ENCODE measurements at places on chromosomes 12 and 14.

- DNase-seq, result no peak
Observed at GRCh38 chr12:39375206-39375808, 67.6 kb downstream of the KIF21A start.

DNA sequence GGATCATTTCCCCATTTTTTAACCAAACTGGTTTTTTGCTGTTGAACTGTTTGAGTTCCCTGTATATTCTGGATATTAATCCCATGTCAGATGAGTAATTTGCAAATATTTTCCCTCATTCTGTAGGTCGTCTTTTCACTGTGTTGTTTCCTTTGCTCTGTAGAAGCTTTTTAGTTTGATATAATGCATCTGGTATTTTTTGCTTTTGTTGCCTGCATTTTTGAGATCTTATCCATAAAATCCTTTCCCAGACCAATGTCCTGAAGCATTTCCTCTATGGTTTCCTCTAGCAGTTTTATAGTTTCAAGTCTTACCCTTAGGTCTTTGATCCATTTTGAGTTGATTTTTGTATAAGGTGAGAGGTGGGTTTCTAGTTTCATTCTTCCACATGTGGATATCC, 71.3 kb downstream of the LRP6 start:
- no peak for DNase-seq

DNA sequence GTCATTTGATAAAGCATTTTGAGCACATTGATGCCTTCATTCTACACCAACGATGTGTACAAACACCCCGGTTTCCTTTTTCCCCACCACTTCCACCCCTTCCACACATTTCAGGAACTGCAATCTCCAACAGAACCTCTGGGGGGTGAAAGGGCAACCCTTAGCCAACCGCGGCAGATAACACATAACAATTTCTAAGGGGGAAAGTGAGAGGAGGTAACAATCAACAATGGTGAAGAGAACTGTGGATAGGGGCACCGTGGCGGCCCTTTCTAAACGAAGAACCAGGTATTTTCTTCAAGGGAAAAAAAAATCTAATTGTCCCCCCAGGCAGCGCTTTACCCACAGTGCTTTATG, 1.1 kb downstream of the KITLG start:
- DNase-seq, result no peak

DNA sequence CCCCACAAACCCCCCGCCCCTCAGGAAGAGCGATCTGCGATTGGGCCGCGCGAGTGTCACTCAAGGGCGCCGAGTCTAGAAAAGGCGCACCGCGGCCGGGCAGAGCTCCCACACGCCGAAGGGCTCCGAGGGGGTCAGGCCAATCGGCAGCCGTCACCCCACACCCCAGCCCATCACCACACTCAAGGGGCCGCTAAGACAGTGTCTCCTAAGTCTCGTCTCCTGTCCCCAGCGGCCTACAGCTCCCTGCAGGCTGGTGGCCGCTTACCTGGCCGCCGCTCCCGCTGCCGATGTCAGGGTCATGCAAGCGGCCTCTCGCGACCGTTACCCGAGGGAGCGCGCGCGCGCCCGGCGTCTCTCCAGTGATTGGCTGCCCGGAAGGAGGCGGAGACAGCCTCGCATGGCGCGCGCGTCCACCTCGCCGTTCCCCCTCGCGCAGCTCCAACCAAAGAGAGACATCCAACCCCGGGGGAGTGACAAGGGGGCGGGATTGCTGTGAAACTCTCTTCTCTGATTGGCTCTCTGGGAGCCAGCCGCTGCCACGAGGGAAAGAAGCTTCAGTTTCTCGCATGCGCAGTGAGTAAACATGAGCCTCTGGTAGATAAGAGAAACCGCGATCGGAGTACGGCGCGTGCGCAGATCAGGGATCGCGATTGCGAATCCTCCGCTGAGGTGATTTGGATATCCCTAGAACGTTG, at the start of the genes MPHOSPH9 and MTRFR:
TSS of gene MPHOSPH9 (minus strand) at position 335 of the 698 bp plus-strand sequence. CDS start 2,777 bp downstream, outside the sequence.
TSS of gene MTRFR (plus strand) at position 630 of the 698 bp plus-strand sequence. CDS start 20,239 bp downstream, outside the sequence.
- peak; percentile 89 for DNase-seq

- no peak for DNase-seq
Observed at GRCh38 chr12:47396902-47397663, 308.7 kb downstream of the RPAP3 start.

GRCh38 chr12:52870361-52871290, 21.8 kb upstream of the KRT78 start:
- peak; percentile 67 for DNase-seq

DNA sequence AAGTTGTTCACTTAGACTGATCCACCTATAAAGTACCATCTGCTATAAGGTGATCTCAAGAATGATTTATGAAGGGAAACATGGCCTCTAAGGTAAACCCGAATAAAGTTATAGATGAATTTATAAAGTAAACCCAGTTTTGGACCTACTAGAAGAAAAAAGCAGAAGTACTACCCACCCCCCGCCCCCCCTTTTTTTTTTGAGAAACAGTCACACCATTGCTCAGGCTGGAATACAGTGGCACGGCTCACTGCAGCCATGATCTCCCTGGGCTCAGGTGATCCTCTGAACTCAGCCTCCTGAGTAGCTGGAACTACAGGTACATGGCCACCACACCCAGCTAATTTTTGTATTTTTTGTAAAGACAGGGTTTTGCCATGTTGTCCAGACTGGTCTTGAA, 3.9 kb downstream of the ENTPD5 start:
- DNase-seq, result no peak

GRCh38 chr12:105455261-105455660, 124.8 kb downstream of the C12orf75 start:
- no peak for DNase-seq

DNA sequence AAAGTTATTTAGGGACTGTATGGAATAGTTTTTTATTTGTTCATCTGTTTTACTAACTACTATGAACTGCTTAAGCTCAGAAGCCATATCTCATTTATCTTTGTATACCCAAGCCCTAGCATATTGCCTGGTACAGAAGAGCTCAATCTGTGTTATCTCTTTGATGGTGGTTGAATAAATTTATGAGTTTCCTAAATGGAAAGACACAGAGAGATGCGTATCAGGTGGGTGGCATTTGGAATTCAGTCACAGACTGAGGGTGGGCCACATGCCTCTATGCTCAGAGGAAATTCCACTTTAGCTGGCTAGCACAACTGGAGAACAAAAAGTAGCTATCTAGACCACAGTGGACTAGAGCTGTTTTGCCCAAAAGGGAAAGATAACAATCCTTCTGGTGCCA, 145.5 kb downstream of the SLC6A15 start:
- no peak for DNase-seq

- no peak for DNase-seq
Observed at GRCh38 chr14:102779574-102780315, 2.5 kb downstream of the TRAF3 start.

GRCh38 chr14:94380225-94381148, 7.9 kb downstream of the SERPINA1 start:
- DNase-seq, result no peak

GRCh38 chr12:76080729-76081415, 3.6 kb downstream of the NAP1L1 start:
- no peak for DNase-seq

DNA sequence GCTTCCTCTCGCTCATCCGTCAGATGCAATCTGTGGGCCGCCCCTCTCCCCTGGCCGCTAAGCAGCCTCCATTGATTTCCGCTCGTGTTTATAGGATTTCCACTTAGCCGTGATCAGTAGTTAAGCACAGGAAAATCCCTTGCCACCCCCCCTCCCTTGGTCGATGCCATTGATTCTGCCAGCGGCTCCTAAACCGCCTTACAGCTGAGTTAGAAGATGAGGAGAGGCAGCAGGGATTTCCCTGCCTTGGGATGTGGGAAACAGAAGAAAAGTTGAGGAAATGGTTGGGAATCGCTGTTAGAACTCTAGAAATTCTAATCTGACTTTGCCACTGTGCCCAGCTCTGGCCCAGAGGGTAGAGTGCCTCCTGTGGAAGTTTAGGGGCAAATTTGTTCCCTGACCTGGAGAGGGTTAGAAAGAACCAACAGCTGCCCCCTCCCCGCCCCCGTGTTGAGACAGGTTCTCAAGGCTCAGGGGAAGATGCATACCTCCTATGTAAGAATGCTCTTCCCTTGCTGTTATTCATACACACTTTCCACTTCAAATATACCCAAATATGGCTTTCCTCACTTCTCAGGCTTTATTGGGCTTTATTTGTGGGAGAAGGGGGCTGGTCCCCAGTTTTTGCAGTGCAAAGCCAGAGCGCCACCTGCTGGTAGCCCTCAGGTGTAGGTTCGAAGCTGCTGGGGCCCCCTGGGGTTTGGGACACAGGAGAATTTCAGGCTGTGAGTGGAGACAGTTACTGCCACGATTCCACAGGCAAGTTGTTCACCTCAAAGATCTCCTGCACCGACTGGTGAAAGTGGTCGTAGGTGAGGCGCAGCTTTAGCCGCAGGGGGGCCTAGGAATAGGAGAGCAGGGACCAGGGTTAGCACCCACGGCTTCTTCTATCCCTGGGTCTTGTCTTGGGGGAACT, 3.2 kb downstream of the THTPA start:
- peak; percentile 50 for DNase-seq

GRCh38 chr14:72736786-72737559, 156.9 kb downstream of the DPF3 start:
- DNase-seq, result no peak

DNA sequence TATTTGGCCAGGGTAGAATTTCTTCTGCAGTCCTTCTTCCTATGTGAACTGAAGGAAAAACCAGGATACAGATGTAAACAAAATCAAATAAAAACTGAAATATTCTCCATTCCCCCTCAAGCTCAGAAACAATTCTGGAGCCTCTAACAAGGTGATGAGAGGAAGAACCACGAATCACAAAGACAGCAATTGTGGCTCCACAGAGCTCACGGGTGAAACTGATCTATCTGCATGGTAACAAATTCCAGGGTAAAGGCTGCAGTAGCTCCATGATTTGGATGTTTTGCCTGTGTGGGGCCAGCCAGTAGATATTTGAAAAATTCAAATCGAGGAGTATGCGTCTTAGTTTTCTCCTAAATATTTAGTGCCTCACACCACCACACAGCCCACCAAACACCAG, 10.6 kb downstream of the GRIN2B start:
- no peak for DNase-seq

DNA sequence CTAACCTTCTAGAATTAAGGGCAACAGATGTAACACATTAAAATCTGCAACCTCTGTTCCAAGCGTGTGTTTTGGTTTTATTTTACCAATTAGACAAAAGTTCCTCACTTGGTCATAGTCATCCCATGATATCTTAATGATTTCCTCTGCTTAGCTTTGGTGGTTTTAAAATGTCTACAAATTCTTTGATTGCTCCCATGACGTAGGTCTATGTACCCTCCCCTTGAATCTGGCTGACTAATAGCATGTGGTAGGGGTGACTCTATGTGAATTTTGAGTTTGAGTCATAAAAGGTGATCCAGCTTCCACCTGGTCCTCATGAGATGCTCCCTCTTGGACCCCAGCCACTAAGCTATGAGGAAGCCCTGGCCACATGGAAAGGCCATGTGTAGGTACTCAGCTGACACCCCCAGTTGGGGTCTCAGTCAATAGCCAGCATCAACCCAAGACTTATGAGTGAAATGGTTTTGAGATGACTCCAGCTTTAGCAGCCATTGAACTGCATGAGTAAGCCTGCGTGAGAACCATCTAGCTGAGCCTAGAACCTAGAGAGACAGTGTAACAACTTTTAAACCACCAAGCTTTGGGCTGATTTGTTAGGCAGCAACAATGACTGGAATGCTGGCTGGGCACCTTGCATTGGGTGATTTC, 247.1 kb downstream of the MSRB3 start:
- no peak for DNase-seq

DNA sequence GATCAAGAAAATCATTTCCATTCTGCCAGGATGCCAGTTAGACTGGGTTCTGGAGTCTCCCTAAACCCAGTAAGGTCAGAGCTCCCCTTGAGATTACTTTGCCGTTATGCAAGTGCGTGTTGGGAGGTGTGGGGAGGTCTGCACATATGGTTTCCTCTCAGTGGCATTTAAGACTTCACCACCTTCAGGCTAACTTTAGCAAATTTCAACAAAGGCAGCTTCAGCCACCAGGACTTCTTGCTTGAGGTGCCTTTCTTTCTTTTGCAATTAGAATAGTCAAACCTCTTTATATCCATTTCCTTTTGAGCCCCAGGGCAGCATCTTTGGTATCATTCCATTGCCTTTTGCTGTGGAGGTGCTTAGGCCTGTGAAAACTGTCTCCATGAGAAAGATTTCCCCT, 117.2 kb upstream of the CCND2 start:
- DNase-seq, result no peak

GRCh38 chr14:90654831-90655276, 161.4 kb downstream of the TTC7B start:
- no peak for DNase-seq

GRCh38 chr12:30725739-30726138, 29.0 kb downstream of the CAPRIN2 start:
- no peak for DNase-seq

- DNase-seq, result no peak
Observed at GRCh38 chr12:80053051-80053790, 46.1 kb upstream of the OTOGL start.

DNA sequence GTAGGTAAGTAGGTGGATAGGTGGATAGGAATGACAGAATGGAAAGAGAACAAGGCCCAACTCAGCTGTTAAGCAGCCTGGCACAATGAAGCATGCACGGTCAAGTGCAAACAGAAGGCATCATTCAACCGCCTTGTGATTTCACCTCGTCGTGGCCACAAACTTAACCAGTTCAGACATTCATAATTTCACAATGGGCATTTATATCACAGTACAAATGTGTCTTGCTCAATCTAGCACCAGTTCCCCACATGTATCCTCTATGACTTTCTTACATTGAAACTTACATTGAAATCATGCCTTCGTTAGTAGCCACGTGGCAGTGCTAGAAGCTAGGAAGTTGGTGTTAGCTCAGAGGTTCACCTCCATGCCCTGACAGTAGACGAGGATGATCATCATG, 207.5 kb downstream of the ETV6 start:
- DNase-seq, result no peak

Measured in stimulated activated CD4-positive, alpha-beta T cell treated with anti-CD3 and anti-CD28 coated beads, Interleukin-1b, Interleukin-23, amount 100 ng/mL, for 1 hour (primary cell).